Kidney capillary endothelial cell (primary cell): ENCODE measurements at places on chromosomes 16 and 17.

GRCh38 chr17:12659500-12659899, 6.2 kb upstream of the MYOCD start:
- no peak for DNase-seq

- no peak for DNase-seq
These were observed 130.9 kb downstream of the PARN start for GRCh38 chr16:14499110-14499509.

- DNase-seq, result no peak
These were observed 42.3 kb downstream of the RNF112 start for GRCh38 chr17:19453296-19453695.

DNA sequence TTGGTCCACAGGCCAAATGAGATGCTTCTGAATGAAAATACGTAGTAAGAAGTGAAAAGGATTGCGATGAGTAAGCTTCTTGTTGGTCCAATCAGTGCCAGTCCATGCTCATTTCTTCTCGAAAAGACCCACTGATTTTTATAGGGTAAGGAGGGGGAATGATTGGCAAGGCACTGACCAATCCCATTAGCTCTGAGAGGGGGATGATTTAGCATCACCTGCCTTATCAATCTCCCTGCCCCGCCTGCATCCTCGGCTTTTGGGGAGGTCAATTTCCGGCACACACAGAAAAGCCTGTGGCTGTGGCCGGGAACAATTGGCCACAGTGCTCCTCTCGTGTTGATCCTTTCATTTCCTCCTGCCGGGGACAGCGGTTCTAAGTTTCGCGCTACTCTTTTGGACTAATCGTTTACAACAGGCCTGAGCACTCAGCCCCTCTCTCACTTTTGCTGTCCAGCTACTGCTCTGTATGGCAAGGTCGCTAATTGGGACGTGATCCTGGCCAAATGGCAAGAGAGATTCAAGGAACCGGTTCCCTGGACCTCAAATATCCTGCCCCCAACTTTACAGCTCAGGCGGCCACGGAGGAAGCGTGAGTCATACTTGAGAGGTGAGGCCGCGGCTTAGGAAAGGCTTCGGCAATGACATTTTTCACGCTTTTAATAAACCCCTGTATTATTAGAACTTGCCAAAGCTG, 43.1 kb downstream of the TBX4 start:
- DNase-seq, result peak; percentile 20

GRCh38 chr17:7329997-7330637, 982 bp upstream of the NEURL4 start:
- peak; percentile 77 for DNase-seq

- no peak for DNase-seq
These were observed 12.9 kb downstream of the KNOP1 start for GRCh38 chr16:19705146-19705501.

DNA sequence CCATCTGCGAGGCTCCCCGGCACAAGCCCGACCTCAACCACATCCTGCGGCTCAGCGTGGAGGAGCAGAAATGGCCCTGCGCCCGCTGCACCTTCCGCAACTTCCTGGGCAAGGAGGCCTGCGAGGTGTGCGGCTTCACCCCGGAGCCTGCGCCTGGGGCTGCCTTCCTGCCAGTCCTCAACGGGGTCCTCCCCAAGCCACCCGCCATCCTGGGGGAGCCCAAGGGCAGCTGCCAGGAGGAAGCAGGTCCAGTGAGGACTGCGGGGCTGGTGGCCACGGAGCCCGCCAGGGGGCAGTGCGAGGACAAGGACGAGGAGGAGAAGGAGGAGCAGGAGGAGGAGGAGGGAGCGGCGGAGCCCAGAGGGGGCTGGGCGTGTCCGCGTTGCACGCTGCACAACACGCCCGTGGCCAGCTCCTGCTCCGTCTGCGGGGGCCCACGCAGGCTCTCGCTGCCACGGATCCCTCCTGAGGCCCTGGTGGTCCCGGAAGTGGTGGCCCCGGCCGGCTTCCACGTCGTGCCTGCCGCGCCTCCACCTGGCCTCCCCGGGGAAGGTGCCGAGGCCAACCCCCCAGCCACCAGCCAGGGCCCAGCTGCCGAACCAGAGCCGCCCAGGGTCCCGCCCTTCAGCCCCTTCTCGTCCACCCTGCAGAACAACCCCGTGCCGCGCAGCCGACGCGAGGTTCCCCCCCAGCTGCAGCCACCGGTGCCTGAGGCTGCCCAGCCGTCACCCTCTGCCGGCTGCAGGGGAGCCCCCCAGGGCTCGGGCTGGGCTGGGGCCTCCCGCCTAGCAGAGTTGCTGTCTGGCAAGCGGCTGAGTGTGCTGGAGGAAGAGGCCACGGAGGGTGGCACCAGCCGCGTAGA, 13.1 kb upstream of the PRR35 start:
- no peak for DNase-seq

- no peak for DNase-seq
These were observed 158.6 kb downstream of the AXIN2 start for GRCh38 chr17:65402513-65403496.

DNA sequence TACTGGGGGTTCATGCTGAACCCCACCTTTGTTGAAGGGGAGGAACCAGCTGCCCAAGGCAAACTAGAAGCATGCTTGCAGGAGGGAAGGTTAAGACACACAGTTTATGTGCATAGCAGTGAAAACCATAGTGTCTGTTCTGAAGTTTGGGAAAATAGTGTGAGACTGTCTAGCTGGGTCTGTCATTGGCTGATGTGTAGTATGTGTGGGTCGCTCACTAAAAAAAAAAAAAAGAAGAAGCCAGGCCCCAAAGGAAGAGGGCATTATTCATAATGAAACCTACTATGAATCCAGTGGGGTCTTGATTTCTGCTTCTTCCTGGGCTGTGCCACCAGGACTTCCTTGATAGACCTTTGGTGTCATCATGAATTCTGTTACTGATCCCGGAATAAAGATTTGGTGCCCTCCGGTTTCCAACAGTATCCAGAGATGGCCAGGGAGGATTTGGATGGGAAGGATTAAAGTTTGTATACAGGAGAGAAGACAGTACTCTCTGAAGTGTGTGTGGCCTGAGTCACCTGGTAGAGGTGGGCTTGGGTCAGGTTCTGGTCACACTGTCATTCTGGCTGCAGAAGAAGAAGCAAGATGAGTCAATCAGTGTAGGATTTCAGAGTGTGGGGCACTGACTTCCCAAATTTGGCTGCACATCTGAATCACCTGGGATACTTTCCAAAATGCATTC, 220.3 kb downstream of the PRKCA start:
- DNase-seq, result no peak

GRCh38 chr16:50066482-50067289, 916 bp downstream of the HEATR3 start:
- DNase-seq, result no peak

GRCh38 chr16:47604306-47604705, 143.2 kb downstream of the PHKB start:
- DNase-seq, result no peak

GRCh38 chr17:77958716-77959125, 218 bp downstream of the TNRC6C start:
- no peak for DNase-seq

DNA sequence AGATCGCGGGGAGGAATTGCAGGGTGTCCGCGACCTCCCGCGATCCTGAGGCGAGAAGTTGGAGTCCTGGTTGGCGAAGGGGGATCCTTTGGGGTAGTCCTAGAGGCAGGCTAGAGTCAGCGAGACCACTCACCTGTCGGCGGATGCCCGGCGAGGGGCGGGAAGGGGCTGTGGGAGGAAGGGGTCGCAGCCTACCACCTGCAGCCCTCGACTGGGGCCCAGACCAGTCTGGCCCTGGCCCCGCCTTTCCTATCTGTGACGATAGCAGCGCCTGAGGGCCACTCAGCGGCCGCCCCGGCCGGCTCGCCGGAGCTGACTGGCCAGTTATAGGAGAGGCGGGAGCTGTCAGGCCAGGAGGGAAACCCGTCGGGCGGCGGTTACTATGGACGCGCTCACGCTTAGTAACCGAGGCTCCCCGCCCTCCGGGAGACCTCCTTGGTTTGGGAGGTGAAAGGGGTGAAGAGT, at the start of gene TEKT3:
Gene TEKT3, minus strand, starts transcription at position 213 of the 465 bp plus-strand sequence. CDS start 10,012 bp downstream, outside the sequence.
- peak; percentile 44 for DNase-seq

DNA sequence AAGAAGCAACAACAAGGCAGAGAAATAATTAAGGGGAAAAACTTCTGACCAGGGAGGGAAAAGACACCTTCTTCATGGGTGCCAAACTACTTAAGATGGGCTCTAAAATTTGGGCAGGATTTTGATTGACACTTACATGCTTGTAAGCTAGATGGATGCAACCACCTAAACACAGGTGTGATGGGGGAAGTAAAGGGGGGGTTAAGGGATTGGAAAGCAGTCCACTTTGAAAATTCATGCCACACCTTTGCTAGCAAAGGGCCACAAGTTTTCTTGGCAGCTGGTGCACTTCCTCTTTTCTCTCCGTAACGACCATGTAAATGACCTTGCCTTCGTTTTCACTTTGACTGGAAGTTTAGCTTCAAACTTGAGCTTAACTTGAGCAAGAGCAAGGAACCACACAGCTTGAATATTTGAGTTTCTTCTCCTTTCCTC, 14.3 kb upstream of the PRKAR1A start:
- DNase-seq, result no peak

- DNase-seq, result no peak
These were observed 10.0 kb upstream of the TERF2 start for GRCh38 chr16:69395859-69396186.

DNA sequence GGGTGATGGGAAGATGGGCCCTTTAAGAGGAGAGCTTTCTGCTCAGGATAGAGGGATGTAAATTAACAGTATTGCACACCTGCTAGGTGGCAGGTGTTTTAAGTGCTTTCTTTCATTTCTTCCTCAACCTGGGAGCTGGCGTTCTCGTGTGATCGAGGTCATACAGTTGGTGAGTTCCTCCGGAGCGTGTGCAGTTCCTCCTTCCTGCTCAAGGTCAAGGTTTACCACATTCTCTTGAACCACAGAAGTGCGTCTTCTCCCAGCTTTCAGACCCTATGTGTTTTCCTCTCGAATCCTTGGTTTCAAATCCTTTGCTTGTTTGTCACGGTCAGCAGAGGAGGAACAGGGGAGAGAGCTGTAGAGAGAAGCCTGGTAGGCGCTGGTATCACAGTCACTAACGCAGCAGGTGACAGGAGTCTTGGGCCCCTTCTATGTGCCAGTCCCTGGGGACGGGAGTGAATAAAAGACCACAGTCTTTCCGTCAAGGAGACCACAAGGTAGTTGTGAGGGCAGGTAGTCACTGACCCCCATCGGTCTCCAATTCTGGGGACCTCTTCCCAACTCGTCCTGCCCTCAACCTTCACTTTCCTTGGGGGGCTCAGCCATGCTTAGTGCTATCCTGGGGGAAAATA, 791 bp downstream of the DNAI2 start:
- no peak for DNase-seq

DNA sequence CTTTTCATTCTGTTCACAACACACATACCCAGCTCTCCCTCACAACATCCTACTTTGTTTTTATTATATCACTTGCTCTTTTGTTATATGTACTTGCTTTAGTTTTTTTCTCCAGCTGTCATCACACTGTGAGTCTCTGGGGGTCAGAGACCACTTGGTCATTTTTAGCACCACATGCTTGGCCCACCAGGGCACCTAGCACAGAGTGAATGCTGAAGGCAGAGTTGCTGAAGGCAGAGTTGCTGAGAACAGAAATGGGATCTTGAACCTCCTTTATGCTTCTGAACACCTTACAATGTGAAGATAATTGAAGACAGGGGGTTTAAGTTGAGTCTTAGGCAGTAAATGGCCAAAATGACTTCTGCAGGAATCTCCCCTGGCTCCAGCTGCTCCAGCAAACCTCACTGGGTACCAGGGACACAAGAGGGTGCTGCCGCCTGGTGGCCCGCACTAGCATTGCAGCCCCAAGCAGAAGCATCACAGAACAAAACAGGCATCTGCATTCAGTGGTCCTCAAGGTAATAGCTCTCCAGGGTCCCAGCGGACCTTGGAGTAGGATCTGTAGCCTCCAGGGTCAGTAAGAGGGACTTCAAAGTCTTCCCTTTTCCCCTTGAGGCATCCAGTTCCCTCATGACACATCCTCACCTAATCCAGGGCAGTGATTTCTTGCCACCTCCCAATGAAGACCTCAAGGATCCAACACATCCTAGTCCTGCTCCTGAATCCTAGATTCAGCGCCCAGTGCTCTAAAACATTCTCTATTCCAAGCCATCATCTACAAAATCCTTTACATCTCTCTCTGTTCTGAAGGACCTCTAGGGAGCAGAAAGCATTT, 1972.6 kb downstream of the TP53TG3F start:
- DNase-seq, result no peak

DNA sequence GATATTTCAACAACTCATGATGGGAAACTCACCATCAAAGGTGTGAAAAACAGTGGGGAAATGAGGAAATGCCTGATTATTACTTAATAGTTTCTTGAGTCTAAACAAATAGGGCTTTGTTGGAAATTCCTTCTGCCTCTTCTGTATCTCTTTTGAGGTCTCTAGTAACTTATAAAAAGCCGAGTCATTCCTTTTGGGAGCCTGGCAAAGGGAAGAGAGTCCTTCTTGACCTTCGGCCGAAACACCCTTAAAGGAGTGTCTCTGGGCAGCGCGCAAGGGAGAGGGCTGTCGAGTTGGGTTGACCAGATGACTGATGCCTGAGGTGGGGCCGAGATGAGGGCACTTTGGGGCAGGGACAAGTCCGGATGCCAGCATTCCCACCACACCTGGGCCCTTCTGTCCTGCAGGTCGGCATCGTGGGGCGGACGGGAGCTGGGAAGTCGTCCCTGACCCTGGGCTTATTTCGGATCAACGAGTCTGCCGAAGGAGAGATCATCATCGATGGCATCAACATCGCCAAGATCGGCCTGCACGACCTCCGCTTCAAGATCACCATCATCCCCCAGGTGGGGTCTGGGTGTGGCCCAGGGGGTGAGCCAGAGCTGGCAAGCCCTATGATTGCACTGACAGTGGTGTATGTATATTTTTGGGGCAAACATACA, 89.2 kb downstream of the ABCC6 start:
- DNase-seq, result no peak
